Kidney tubule cell (primary cell): ENCODE measurements at places on chromosomes 2 and 18.

GRCh38 chr18:8722946-8723820 lies 17.8 kb downstream of the MTCL1 start:
- no peak for DNase-seq

DNA sequence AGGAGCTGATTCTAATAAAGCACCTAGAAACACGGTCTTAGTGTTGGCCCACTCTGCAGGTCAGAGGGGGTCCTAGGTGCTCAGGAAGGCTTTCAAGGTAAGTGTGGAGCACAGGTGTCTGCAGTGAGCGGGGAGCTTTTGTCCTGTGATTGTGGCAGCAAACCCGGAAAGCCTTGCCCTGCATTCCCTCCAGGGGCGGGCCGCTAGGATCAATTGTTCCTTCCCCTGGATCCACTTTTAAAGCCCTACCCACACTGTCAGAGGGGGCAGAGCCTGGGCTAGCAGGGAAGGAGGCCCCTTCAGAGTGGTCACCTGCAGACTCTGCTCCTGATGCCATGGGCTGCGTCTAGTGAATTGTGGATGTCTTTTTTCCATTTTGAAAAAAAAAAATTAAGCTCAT lies 176.0 kb downstream of the CTIF start:
- no peak for DNase-seq

GRCh38 chr18:55633032-55633431 lies 45.0 kb upstream of the TCF4 start:
- DNase-seq = no peak

DNA sequence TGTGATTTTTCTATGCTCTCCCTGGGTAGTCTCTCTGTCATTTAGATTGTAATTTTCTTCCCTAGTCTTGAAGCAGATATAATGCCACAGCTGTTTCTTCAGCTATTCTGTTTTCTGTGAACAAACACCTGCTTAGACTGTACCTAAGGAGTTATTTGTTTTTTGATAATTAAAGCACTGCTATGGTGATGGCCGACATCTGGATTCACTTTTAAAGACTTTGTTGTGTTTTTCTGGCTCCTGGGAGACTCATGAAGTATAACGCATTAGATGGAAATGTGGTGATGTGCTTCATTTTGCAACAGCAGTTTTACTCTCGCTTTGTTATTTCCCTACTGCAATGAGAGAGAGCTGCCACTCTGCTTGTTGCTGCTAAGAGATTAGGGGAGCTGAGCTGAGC lies 15.7 kb upstream of the C2orf69 start:
- no peak for DNase-seq

GRCh38 chr18:73714466-73714865 lies 433.2 kb downstream of the FBXO15 start:
- no peak for DNase-seq

- DNase-seq = peak; percentile 53
Measured at GRCh38 chr2:137838255-137839092, 125.8 kb upstream of the HNMT start.

DNA sequence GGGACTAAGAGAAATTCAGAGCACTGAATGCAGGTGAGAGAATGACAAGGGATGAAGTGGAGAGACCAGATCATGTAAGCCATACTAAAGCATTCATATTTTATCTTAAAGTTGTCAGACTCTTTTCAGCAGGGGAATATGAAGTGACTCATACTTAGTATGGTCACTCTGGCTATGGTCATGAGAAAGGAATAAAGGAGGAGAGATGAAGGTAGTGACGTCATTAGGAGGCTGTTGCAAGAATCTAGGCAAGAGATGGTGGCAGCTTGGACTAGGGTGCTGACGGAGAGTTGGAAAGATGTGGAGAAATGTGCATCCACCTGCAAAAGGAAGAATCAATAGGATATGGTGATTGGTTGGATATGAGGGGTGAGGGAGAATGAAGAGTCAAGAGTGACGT lies 203.2 kb upstream of the ACVR2A start:
- DNase-seq = peak; percentile 38

DNA sequence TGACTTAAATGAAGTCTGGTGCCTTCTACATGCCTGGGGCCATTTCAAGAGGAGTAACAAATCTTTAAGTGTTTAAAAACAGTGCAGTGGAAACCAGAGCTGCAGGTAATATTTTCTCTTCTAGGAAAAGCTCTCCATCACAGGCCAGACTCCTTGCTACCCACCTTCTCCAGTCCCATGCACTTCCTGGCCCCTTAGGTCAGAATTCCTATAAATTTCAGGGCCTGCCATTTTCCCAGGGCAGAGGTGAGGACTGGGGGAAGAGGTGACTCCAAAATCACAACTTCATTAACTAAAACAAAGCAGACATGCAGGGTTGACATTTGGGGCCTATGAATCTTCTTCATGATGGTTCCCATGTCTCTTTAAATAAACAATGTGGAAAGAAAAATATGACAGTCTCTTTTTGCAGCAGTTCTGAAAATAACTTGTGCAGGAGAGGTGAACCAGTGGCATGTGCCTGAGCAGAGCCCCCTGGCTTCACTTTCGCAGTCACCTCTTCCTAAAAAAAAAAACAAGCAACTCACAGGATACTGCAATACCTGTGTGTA lies 63.7 kb upstream of the TANC1 start:
- DNase-seq = no peak

- peak; percentile 72 for DNase-seq
Measured at GRCh38 chr2:69946351-69947324, 14.8 kb downstream of the ASPRV1 start.

DNA sequence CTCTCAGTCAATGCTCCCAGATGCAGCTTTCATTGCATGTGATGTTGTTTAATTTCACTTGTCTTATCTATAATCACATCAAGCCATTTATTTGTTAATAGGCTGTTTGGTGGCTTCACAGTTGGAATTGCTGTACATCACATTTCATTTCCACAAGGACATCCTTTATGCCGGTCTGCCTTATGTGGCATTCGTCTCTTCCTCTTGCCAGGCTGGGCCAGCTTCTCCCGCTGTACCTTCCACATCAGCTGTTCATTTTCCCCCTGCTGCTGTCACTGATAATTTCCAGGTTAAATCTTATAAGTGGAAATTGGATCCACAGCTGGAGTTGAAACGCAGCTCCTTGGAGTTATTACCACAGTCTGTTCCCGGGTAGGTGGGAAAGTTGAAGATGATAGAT lies 110.6 kb downstream of the DPP10 start:
- DNase-seq = no peak

DNA sequence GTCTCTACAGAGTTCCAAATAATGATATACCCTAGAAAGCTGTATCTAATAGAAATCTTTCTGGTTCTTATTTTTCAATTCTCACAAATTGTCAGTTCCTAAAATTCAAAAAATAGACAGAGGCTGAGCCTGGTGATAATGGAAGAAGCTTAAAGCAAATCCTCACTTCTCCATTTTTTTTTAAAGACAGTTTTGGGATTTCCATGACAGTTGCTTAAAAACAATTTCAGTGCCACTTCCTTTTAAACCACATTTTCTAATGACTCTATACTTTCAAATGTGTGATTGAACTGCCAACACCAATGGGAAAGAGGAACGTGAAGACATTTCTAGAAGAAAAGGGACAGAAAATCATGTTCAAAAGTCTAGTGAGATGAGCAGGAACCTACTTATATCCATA lies 4.0 kb downstream of the GKN2 start:
- DNase-seq = no peak

GRCh38 chr2:95387358-95387757 lies 15.2 kb upstream of the FAHD2A start:
- no peak for DNase-seq

DNA sequence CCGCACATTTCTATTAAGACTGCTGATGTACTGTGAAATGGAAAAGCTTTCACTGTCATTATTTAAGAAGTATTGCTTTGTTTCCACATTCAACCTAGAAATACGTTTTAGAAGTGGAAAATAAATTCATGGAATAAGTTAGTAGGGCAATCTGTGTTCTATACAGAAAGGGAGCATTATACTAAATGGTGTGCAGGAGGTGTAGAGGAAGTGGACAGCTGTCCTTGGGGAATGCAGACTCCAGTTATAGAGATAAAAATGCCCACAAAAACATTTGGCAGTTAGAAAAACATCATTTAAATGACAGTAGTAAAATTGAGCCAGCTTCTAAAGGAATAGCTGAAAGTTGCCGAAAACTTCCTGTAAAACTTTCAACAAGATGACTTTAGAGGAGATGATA lies 46.8 kb downstream of the PIK3C3 start:
- DNase-seq = no peak

DNA sequence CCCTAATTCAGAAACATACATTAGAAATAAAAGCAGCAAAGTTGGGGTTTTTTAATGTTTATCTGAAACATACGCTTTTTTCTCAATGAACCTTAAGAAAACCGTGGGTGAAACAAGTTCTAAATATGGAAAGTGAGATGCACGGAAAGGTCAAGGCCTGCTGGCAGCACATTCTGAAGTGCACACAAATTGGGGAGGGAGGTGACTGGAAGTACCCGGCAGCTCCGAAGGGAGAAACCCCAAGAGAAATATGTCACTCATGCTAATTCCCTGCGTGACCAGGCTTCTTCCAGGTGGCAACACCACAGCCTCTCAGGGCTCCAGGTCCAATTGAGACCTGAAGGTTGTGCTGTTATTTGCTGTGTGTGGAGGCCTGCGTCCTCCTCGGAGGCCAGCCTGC lies 45.5 kb downstream of the EIPR1 start:
- no peak for DNase-seq

DNA sequence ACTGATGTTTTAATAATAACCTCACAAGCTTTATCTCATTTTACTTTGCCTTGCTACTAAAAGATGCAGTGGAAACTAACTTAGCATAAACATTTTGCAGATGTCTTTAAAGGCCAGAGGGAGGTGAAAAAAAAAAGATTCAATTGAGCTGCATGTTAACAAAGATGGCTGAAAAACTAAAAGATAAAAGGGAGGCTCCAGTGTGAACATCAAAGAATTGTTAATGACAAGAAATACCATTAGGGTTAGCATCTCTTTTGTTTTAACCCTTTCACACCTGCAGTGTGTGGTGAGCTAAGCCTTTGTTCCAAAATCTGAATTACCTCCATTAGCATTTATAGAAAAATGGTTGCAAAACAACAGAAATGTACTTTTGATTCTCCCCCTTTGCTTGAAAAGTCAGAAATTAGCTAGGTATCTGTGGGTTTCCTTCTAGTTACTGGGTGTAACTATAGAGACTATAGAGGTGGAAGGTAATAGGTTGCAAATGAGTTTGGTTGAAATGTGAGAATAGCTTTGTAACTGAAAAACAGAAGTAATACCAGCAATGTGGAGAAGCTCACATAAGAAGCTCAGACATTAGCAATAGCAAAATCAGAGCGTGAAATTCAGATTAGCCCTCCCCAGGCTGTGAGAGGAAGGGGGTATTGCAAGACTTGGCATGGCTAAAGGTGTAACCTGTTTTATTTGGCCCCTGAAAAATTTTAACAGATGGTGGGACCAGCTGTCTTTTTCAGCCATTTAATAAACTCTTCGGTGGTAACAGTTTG lies 34.8 kb upstream of the SP5 start:
- no peak for DNase-seq

- DNase-seq = peak; percentile 100
Measured at GRCh38 chr2:64807417-64807816, 153.7 kb upstream of the SERTAD2 start.

- no peak for DNase-seq
Measured at GRCh38 chr2:223437788-223438187, 164.4 kb downstream of the SCG2 start.

GRCh38 chr2:68925295-68925896 lies 27.3 kb downstream of the GKN2 start:
- DNase-seq = peak; percentile 61

DNA sequence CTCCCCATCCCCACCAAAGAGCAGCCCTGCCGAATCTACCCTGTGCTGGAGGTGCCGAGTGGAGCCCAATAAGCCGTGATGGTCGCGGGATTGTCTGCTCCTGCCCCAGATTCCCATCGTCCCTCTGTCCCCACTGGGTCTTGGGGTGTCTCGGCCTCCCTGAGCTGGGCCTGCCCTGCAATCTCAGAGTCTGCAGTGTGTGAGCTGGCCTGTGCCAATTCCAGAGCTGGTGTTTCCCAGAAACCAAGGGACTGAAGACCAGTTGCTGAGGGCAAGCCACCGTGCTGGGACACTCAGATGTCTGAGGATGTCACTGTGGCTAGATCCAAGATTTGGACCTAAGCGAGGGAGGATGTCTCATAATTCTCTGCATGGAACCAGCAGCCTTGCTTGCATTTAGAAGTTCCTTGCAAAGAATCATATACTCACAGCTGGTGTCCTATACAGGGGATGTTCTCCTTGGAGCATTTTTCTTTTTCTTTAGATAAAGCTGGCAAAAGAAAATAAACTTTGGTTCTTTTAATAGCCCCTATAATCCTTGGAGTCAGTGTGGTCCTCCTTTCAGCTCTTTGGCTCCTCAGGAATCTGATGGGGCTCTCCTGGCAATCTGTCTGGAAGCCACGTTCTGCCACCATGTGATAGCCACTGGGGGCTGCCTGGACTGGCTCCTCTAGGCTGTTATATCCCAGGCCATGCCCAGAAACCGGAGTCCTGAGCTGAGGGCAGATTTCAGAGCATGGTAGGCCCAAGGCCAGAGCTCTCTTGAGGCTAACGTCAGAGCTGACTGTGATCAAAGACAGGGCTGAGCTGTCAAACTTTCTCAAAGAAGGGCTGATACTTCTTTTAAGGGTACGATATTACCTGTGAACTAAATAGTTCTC lies 140.1 kb upstream of the HAAO start:
- DNase-seq = no peak

- no peak for DNase-seq
Measured at GRCh38 chr2:163373496-163373895, 362.3 kb downstream of the FIGN start.

DNA sequence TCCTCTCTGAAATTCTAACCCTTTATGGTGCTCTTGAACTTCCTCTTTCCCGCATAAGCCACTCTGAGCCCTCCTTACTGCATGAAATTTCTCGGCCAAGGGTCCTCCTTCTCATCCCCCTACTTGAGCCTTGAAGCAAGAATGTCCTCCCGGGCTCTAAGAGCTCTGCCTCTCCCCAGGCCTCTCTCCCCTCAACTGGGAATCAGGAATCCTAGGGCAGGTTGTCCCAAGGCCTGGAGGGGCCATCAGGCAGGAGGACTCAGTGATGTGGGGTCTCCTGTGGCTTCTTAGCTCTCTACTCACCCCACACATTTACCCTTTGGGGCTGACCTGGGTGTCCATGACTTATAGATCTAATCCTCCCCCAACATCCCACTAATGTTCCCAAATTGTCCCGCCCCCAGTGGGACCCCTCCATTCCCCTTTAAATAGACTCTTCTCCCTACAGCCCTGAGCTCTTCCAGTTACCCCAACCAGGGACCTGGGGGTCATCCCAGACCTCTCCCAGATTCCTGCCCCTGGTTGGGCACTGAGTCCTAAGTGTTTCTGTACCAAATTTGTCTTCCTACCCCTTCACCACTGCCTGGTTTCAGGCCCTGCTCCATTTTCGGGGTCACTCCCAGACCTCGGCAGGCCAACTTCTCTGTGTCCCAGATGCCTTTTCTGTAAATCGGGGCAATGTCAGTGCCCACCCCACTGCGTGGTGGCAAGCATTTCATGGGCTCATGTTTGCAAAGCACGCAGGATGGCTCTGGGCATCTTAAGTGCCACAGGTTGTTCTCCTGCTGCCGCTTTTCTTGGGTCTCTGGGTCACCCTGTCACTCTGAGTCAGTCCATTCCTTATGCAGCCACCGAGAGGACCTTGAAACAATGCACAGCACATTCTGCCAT lies 171.2 kb downstream of the ASB1 start:
- no peak for DNase-seq
